ENCODE measurements at places on chromosomes 12 and 14.

DNA sequence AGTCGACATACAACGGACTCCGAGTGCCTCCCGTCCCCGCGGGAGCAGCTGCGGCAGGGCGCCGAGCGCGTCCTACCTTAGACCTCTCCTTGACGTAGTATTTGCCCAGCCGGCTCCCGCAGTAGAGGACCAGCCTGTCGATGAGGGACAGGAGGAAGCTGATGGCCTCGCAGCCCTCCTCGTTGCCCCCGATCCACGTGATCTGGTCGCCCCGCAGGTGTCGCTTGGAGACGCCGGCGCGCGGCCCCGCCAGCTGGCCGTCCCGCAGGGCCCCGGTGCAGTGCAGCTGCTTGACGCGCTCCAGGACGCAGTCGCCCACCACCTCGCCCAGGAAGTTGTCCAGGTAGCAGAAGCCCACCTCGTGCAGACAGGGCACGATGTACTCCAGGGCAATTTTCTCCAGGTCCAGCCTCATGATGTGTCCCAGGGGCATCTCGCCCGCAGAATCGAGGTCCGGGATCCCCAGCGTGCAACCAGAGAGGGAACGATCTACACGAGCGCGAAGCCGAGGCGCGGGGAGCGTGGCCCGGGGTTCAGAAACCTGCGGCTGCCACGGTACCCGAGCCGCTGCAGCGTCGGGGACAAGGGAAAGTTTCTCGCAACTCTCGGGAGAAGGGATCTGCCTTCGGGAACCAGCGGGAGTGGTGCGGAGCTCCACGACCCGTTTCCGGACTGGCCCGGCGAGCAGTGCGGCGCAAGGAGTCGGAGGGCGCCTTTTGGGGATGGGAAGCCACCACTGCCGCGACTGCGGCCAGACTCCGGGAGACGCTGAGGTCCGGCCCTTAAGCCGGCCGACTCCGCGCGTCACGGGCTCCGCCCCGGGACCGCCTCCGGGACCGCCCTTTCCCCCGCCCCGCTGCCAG lies at the start of gene EGLN3:
EGLN3 (minus strand) TSS at position 755 of the 863 bp plus-strand sequence; CDS start at position 433, 322 bp downstream.
- DNase-seq: peak; percentile 78

DNA sequence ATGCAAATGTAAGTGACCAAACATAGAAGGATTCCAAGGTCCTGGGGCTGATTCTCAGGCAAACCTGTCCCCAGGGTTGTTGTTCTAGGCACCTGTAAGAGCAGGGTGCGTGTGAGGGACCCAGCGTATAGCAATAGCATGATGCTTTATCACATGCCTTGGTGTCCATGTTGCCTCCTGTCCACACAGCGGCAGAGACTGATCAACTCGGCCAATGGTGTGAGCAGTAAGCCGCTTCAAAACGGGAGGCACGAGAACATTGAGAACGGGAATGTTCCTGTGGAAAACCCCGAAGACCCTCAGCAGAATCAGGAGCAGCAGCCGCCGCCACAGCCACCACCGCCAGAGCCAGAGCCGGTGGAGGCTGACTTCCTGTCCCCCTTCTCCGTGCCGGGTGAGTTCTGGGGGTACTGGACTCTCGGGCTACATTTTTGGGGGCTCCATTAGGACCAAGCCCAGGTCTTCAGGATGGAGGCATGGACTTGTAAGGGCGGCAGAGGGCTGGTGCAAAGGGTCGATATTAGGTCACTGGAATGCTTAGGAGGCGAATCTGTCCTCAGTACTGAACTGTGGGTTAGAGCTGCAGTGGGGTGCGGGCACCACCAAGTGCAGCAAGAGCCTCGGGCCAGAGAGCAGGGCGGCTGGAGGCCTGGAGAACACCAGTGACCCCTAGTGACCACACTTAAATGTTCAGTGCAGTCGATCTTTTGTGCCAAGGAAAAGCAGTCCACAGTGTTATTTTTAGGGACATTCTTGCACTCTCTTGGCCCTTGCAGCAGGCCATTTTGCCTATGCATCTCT lies 57.2 kb upstream of the RIN3 start:
- DNase-seq: peak; percentile 34

GRCh38 chr14:32327255-32327961 lies 1.7 kb upstream of the AKAP6 start:
- peak; percentile 13 for DNase-seq

GRCh38 chr14:92704821-92705220 lies 43.6 kb downstream of the LGMN start:
- DNase-seq: no peak

DNA sequence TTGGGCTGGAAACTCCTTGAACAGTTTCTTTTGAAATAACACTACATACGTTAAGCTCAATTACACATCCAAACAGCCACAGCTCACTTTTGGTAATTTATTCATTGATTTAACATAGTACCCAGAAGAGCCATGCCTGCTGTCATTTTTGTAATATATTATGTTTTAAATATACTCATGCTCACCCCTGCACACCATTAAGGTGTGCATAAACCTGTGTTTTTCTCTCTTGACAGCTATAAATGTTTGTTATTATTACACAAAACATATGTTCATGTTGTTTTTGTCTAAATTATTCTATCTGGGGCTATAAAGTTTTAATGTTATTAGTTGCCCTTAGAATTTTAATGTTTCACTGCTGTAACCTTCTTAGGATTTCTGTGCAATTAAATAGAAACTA lies 296.1 kb downstream of the AKAP6 start:
- DNase-seq: no peak

DNA sequence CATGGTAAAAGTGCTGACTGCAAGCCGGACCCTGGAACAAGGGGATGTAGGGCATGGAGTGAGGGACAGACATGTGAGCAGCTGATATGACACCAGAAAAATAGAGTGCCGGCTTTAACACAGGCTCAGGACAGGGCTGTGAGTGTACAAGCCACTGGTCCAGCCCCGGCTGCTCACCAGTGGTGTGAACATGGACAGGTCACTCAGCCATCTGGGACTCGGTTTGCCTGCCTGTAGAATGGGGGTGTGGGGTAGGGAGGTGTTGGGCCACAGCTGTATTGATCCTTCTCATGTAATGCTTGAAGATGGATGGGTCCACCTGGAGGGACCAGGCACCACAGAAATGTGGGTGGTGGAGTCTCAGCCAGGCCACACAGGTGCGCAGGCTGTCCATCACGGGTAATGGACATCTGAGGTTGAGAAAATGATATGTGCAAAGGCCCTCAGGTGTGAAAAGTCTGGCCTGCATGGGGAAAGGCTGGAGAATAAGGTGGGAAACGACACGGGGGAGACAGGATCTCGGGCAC lies 10.6 kb upstream of the KRT74 start:
- DNase-seq: no peak

DNA sequence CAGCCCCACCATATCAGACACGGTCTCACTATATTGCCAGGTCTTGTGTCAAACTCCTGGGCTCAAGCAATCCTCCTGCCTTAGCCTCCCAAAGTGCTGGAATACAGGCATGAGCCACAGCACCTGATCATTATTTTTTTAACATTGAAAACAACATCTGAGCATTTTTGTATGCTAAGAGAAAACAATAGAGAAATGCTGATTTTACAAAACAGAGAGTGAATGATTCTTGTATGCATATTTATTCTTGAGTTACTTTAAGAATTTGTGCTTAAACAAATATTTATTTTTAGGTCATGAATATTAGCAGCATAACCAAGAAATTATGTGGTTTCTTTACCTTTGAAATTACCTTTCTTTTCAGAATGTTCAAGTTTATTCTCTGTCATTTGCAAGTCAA lies 81.8 kb upstream of the KITLG start:
- no peak for DNase-seq

GRCh38 chr12:61939977-61940376 lies 320.2 kb upstream of the USP15 start:
- no peak for DNase-seq

DNA sequence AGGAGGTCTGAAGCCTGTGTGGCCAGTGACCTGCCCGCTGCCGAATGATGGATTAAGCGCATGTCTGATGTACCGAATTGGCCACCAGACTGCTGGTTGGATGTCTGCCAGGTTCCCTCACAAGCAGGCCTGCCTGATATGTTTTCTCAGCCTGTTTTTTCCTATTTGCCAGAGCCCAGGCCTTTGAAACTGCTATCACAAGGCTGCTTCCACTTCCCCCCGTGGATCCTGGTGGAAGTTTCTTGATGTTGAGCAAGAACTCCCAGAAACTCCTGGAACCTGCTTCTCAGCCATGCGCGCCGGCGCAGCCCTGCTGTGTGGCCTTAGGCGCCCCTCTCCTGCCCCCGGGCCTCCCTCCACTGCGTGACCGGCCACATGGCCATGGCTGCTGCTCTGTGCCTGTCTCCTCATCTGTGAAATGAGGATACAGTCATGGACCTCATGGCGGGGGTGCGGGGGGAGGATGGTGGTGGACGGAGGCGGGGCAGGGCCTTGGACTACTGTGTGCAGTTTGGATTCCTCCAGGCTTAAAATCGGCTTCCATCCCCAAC lies 56.6 kb downstream of the CALM1 start:
- no peak for DNase-seq

DNA sequence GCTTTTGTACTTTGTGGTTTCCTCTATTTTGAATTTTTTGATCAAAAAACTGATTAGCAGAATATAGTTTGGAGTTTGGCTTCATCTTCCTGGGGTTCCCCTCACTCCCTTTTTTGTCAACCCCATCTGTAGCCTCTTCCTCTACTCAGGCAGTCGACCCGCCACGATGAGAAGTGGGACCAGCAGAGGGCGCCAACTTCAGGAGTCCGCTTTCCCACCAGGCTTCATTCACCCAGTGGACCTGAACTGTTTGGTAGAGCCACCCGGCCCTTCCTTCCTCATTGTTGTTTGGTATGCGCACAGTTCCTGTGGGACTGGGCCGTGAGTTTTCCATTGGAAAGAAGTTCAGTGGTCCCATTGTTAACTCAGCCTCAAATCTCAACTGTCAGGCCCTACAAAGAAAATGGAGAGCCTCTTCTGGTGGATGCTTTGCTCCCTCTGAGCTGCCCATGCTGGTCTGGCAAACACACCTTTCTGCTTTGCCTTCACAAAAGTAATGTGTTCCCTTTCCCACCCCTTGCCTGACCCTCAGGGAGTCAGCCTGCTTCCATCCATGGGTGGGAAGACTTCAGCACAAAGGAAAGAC lies 21.7 kb downstream of the TMBIM6 start:
- DNase-seq: peak; percentile 80

DNA sequence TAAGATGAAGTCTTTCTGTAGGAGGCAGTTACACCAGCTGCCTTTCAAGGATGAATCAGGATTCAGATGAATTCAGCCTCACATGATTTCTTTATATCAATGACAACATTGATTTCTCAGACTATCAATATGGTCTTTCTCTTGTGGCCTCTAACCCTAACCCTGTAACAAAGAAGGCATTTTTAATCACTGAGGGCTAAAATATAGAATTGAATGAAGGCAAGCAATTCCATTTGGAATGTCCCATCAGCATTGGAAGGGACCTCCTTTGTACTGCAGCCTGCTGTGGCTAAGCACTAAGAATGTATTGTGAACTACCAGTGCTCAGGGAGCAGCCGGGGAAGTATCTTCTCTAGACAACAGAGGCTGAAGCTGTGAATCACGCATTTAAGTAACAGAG lies 90.6 kb upstream of the FRMD6 start:
- DNase-seq: no peak

DNA sequence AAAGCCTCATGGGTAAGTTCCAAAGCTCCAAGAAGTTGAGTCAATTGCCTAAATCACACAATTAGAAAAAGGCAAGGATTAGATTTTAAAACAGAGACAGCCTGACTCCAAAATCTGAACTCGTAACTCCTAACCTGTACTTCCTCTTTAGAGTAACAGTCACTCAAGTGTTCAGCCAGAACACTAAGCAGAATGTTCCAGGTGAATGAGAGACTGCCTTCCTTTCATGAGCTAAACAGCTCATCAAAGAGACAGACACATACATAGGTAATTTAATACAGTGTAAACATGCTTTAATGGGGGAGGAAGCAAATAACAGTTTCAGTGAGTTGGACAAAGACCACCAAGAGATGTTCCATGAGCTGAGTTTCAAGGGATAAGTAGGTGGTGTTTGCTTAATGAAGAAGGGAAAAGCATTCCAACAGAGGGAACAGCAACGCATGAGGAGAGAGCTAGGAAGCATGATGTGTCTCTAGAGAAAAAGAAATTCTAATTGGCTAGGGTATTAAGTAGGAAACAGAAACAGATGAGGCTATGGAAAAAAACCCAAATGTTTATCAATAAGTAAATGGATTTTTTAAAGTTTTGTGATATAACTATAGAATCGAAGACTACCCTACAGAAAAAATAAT lies 403.9 kb downstream of the MED13L start:
- DNase-seq: no peak

DNA sequence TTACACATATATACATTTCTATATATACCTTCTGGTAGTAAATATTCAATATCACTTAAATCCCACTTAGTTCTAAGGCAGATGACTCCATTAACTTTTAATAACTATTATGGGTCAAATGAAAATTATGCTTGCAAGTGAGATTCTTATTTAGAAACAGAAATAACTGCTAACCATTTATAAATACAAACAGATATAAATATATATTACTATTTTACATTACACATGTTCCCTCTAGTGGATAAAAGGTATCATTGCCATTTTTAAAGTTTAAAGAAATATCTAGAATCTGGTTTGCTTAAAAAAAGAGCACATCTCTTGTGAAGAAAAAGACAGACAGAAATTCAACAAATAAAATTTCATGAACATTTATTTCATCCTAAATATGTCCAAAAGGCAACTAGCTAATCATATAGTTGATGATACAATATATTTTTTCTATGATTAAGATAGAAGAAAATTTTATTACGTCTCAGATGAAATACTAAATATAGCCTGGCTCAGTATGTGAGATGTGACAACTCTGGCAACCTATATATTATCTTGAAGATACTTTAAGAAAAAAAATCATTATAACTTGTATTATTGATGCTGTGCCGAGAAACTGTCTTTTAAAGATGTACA lies 11.7 kb upstream of the RAD51AP1 start:
- DNase-seq: peak; percentile 7

DNA sequence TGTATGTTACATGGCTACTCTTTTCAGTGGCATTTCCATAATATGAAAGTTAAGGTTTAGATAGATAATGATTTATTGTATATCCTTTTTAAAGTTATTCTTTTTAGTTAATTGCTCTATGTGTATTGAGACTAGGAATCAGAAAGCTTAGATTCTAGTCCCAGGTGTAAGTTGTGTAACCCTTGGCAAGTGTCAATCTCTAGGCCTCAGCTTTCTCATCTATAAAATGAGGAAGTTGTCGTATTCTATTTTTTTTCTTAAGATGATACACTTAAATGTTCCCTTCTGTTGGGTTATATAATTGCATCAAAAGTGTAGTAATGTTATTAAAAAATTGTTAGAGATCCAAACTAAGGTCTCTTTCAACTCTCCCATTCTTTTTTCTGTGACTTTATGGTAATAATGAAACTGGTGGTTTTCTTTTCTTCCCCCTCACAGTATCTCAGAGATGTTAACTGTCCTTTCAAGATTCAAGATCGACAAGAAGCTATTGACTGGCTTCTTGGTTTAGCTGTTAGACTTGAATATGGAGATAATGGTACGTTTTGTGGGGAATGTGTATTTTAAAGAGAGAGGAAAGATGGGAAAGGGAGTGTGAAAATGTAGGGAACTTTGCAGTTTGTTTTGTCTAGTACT lies 4.1 kb downstream of the RTRAF start:
- peak; percentile 52 for DNase-seq

GRCh38 chr14:31887929-31888580 lies 189.0 kb upstream of the ARHGAP5 start:
- no peak for DNase-seq

Data from activated CD4-positive, alpha-beta T cell treated with anti-CD3 and anti-CD28 coated beads, Interleukin-10, Interleukin-2, amounts not matched to agents 100 ng/mL and 50 ng/mL, durations not matched to agents 16 hours and 8 hours (primary cell).